ENCODE measurements at places on chromosomes 7 and 10.

GRCh38 chr10:37703833-37704382 is 153.5 kb downstream of the ZNF248 start:
- DNase-seq: no peak

GRCh38 chr10:125021686-125022344 is 79.9 kb downstream of the ZRANB1 start:
- DNase-seq: no peak

GRCh38 chr7:18693816-18694215 is 198.3 kb downstream of the HDAC9 start:
- DNase-seq: no peak

DNA sequence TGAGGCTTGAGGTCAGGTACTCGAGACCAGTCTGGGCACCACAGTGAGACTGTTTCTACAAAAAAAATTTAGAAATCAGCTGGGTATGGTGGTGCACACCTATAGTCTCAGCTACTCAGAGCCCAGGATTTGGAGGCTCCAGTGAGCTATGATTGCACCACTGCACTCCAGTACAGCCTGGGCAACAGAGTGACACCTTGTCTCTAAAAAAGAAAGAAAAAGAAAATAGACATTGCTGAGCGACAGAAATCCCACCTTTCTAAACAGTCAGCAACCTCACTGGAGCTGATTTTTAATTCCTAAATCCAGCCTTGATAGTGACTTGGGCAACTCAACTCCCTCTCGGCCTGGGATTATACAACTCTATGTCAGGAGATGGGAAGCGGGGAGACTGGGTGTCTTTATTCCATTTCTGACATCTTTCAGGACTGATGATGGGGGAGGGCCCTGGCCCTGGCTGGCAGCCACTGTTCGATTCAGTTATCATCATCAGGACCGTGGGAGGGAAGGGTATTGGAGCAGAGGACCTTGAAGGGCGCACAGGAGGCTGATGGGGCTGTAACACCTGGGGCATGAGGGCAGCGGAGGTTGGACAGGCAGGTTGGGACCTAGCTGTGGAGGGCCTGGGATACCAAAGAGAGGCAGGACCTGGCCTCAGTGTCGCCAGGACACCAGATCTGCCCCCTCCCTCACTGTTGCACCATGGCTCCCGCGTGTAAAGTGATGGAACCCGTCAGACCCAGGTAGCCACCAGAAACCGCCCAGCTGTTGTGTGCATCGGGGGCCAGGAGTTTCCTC is 14.7 kb downstream of the HSPB1 start:
- no peak for DNase-seq

DNA sequence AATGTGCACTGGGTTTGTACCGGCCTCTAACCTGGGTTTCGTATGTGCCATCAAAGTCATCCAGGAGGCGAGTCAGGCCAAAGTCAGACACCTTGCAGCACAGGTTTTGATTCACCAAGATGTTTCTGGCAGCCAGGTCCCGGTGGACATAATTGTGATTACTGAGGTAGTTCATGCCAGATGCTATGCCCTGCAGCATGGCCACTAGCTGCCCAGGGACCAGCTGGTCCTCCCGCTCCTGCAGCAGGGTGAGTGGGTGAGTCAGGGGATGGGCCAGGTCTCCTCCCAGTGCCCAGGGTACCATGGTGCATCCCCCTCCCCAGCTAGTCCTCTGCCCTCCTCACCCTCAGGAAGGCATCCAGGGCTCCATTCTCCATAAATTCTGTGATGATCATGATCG is 13.6 kb downstream of the ZYX start:
- no peak for DNase-seq

DNA sequence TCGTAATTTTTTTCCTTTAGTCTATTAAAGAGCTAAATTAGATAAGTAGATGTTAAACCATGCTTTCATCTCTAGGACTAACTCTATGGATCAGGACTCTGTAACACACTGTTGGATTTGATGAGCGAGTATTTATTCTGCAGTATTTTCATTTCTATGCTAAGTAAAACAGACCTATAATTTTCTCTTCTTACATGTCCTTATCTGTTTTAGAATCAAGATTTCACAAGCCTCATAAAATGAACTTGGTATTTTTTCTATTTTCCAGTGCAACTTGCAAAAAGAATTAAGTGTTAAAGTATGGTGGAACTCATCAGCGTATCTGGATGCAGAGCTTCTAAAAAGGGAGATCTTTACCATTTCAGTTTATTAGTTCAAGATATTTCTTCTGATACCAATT is 2.4 kb downstream of the CACUL1 start:
- DNase-seq: no peak

GRCh38 chr10:18906636-18907035 is 142.0 kb upstream of the MALRD1 start:
- no peak for DNase-seq

DNA sequence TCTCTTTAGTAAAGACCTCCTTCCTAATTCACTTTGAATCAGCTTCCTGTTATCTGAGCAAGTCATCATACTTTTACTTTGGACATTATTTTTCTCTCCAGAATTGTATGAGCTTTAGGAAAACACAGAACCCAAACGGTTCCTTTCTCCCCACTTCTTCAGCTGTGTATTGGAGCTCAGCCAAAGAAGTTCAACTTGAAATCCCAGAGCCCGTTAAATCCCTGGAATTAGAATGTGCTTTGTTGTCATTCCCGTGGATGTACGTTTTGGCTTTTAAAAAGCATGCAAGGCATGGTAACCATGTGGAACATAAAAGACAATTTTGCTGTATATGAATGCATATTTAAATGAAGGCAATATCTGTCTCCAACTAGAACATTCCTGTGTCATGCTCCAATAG is 46.6 kb downstream of the AGMO start:
- no peak for DNase-seq
